Memory B cell (primary cell): ENCODE measurements at places on chromosomes 4 and X.

- DNase-seq, result no peak
Measured at GRCh38 chr4:75786938-75787337, 62.6 kb downstream of the USO1 start.

DNA sequence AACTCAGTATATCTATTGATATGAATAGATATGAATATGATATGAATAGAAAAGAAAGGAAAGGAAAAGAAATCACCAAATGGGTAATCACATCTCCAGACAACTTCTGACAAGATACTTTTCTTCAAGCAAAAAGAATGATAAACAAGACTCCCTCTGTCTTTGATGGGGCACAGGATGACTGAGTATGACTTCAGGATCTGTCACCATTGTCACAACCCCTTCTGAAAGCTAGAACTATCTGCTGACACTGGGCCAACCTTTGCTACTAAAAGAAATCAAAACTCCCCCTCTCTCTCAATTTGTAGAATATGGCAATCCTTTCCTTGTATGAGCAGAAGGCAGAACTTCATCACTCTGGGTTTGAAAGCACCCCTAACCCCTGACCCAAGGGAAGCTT is 267.2 kb upstream of the RASGEF1B start:
- DNase-seq, result no peak

DNA sequence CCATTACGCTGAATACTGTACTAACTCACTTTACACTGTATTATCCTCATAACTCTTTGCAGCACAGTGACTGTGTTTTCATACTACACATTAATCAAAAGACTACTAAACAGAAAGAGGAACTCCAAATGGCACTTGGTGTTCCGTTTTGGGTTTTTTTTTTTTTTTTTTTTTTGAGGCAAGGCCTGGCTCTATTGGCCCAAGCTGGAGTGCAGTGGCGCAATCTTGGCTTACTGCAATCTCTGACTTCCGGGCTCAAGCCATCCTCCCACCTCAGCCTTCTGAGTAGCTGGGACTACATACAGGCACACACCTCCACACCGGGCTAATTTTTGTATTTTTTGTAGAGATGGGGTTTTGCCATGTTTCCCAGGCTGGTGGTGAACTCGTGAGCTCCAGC is 10.7 kb downstream of the KLHL8 start:
- peak; percentile 26 for DNase-seq

DNA sequence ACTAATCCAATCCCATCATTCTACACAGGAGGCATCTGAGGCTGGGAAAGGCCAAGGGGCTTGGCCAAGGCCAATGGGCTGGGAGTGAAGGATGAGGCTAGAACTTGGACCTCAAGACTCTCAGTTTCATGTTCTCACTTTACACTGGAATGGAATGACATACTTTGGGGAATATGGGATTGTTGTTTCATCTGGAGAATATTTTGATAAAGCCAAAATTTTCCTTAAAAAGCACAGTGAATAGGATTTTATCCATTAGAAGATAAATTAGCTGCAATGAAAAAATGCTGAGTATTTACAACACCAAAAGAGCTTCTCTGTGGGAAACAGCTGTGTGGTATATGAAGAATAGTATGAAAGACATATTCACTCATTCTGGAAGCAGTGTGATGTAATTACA is 29.3 kb downstream of the SMIM20 start:
- DNase-seq, result no peak

DNA sequence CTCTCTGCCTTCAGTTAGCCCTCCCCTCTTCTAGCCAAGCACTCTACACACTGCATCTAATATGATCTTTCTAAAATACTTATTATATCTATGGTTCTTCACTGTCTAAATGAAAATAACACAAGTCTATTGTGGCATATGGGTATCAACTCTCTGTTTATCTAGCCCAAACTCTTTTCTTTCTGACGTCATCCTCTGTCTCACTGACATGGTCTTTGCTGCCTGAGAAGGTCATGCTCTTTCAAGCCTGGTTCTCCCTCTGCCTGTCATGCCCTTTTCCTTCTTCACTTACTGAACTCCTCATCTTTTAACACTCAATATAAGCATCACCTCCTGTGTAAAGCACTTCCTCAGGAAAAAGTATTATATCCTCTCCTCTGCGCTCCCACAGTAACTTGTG is 672.2 kb upstream of the CT83 start:
- no peak for DNase-seq

DNA sequence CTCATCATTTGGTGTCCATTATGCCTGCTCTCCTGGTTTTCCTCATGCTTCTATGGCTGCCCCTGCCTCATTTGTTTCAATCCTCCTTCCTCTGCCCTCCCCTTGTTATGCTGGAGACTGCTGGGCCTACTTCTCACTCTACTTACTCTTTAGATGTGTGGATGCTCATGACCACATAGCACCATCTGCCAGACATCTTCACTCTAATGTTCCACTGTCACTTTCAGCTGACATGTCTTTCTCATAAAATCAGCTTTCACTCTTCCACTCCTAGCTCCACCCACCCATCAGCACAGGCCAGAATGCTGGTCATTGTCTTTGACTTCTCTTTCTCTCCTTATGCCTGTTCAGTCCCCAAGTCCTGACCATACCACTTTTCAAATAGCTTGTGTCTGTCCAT is 86.8 kb downstream of the REPS2 start:
- no peak for DNase-seq

GRCh38 chr4:162836773-162837172 is 329.9 kb downstream of the NAF1 start:
- no peak for DNase-seq

GRCh38 chrX:73903941-73904340 is 340.9 kb downstream of the CHIC1 start:
- DNase-seq, result no peak

- no peak for DNase-seq
Measured at GRCh38 chr4:93313197-93313596, 515.4 kb upstream of the ATOH1 start.

GRCh38 chr4:7157666-7158065 is 34.7 kb upstream of the SORCS2 start:
- DNase-seq, result no peak

DNA sequence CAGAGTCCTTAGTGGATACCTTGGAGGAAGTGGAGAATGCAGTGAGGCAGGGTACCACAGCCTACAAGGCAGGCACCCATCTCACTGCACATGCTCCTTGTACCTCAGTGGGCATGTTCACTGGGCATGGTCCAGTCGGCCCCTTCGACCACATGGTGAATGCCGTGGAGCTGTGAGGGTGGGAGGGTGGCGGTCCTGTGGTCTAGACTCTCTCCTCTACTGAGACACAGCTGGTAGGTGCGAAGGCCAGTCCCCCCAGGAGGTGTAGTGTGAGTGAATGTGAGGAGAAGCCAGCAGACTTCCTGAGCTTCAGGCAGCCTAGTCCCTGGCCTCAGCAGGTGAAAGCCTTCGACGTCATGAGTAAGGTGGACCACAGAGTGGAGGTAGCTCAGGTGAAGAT is 12.2 kb downstream of the XAGE2 start:
- no peak for DNase-seq

- DNase-seq, result no peak
Measured at GRCh38 chr4:132809298-132810032, 339.6 kb upstream of the PCDH10 start.

DNA sequence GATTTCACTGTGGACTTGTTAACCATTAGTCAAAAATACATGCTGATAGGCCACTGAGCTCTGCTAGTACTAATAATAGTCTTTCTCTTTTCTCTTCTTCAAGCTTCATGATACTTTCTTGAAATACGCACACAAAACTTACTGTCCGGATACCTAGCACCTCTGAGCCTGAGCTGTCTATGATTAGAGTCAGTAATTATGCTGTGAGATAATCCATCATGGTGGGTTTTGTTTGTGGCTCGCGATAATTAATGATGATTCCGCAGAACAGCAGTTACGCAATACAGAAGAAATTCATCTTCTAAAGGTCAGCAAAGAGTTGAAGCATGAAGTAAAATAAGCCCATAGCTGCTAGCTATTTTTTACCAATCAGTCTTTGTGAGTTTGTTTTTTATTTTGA is 511.5 kb upstream of the GALNT7 start:
- DNase-seq, result no peak
